Hematopoietic multipotent progenitor cell treated with erythropoietin and hydrocortisone succinate and interleukin-3 and kit ligand, for 15 days (in vitro differentiated cells): ENCODE measurements at places on chromosomes 11 and 22.
A peak's percentile ranks its signal among the peaks of the same experiment; 100 is the strongest.

DNA sequence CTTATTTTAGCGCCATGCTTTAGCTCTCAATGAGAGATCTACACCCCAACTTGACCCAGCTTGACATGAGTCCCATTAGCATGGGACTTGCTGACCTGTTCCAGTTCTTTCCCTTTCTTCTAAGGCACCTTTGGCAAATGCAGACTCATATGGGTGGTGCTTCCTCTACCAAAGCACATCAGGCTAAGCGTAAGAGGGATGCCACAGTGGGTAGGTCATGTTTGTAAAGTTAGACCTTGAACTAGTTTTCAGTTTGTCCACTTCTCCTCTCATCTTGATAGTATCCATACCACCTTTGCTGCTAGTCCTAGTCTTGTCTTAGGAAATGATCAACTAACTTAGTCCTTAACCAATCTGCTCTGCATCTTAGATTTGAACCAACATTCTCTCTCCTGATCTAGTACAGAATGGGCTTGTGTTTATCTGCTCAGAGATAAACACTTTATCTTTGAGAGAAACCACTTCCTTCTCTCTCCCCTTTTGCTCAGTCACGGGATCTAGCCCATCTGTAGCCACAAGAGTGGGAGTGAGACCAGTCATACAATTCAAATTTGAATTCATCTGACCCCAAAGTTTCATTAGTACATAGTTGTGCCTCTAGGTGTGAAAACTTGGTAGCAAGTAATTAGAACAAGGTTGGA, 72.1 kb upstream of the CD44 start:
- no peak for DNase-seq

DNA sequence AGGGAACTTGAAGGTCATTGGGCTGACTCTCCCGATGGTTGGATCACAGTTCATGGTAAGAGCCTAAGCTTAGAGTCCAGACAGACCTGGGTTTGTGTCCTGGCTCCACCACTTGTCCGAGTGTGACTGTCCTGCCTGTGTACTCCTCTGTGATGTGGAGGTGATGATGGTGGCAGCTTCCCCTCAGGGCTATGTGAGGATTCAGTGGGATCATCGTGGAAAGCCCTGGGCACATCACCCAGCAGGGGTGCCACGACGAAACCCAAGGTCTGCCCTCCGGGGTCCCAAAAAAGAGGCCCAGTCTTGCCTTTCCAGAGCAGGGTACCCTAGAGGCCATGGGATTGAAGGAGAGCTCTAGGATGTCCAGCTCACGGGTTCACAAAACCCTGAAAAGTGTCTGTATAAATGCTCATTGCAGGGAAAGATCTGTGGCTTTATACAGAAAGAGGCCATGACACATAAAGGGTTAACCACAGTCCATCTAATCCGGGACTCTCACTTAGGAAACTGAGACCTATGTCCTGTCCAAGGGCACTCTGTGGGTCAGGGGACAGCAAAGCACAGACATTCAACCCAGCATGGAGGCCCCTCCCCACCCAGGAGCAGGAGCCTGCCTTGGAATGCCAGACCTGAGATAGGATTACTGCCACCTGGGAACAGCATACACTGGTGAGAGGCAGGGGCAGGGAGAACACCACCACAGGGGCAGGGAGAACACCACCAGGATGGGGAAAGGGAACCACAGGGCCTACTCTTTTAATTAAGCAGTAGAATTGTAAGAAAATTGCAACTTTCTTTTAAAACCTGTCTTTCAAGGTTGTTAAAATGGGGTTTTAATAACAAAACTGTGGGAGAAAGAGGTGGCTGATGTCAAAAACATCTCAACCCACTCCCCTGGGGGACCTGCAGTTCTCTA, 51.3 kb downstream of the IGLL5 start:
- no peak for DNase-seq

GRCh38 chr22:18973264-18974031, 37.4 kb upstream of the PRODH start:
- DNase-seq, result no peak

- no peak for DNase-seq
Observed at GRCh38 chr11:132734217-132734616, 798.1 kb downstream of the OPCML start.

DNA sequence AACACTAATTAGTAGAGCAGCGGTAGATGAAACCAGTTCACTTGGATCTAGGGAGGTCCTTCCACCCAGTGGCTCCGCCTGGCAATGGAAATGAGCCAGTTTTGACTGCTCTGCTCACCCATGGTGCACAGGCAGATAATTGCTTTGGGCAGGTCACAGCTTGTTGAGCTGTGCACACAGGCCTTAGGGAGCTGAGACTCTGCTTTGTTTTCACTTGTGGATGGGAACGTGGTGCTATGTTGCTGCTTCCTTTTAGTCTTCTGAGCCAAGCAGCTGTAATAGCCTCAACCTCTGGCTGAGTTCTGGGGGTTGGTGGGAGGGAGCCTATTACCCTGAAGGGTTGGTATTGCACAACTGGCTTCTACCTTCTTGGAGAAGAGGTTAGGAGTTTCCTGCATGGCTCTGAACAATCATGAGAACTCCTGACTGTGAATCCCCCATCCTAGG, 262.3 kb upstream of the MTNR1B start:
- DNase-seq, result no peak

DNA sequence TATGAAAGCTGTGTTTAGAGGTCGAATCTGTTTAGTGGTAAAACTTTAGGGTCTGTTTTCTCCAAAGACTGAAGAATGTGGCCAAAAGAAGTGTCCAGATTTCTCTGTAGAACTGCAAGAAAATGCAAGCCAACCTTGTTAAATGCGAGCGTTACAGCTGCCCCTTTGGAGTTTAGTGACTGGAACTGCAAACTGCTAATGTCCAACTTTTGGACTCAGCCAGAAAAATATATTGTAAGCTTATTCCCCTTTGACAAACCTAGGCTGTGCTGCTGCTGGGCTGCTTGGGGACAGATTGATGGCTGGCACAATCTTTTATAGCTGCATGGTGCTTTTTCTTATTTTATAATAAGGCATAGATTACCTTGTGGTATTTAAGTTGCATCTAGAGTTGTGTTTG, 3.9 kb downstream of the TEAD1 start:
- no peak for DNase-seq

- no peak for DNase-seq
Observed at GRCh38 chr11:125935618-125936199, 10.1 kb upstream of the VSIG10L2 start.

DNA sequence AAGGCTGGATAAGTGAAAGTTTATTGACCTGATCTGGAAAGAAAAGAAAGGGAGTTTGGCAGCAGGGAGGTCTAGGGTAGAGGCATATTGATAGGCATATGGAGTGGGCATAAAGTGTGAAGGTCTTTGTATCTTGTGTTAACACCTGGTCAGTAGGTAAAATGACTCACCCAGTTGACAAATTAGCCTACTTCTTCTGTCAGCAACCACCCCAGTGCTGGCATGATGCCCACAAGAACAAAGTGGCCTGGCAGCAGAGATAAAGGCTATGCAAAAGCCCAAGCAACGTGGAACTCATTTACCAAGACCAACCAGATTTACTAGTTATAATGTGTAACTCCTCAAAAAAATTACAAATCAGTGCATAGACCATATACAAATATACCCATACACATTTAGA, 4.9 kb downstream of the OR10A3 start:
- peak; percentile 14 for DNase-seq

- DNase-seq, result no peak
Observed at GRCh38 chr22:44737406-44738346, 14.7 kb upstream of the ARHGAP8 start.

GRCh38 chr11:116148056-116148455, 624.7 kb downstream of the BUD13 start:
- DNase-seq, result no peak

GRCh38 chr11:117842131-117842941, 17.8 kb upstream of the FXYD2 start:
- no peak for DNase-seq

- DNase-seq, result peak; percentile 72
Observed at GRCh38 chr22:39003165-39003638, 10.9 kb upstream of the APOBEC3C start.

GRCh38 chr11:95697614-95698408, 91.8 kb downstream of the FAM76B start:
- DNase-seq, result no peak

DNA sequence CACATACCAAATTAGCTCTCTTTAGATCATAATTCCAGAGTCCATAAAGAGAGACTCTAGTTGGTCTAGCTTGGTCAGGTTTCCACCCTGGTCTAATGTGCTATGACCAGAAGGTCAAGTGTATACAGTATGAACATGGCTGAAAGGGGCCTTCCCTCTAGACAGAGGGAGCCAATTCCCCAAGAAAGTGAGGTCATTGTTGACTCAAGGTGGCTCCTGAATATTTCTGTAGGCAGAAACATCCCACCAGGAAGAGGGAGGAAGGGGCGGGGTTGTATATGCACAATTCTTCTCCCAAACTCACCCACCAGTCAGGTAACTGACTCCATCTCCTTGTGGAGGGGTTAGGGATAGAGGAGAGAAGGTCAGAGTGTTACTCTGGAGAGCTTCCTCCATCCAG, 281.8 kb upstream of the PLET1 start:
- no peak for DNase-seq

DNA sequence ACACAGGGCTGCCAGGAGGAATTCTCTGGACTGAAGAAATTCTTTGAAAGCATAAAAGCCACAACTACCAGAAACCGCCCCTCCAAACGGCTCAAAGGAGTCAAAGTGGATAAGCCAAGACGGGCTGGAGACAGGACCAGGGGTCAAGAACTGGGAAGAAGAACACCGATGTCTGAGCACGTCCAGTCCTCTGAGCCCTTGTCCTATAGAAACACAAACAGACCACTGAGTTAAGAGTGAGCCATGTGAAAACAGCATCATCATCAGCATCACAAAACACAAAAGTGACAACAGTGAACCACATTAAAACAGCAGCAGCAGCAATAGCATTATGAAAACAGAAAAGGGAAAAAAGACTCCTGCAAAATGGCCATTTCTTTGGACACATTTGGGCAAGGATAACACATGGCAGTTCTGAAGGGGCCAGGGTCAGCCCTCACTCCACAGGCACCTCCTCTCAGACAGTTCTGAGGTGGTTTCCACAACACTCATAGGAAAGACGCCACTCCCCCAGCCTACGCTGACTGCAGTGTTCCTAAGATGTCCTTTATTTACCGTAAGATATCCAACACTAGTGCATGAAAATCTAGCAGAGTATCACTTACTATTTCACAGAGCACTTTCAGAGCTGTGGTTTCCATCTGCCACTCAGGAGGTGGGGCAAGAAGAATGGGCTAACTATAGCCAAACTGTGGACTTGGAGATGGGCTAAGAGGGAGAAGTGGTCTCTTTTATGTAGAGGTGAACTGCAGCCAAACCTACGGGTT, 28.6 kb upstream of the YPEL1 start:
- no peak for DNase-seq
